AG09309 (cell line): ENCODE measurements at places on chromosomes 6 and 20.
A peak's percentile ranks its signal among the peaks of the same experiment; 100 is the strongest.

DNA sequence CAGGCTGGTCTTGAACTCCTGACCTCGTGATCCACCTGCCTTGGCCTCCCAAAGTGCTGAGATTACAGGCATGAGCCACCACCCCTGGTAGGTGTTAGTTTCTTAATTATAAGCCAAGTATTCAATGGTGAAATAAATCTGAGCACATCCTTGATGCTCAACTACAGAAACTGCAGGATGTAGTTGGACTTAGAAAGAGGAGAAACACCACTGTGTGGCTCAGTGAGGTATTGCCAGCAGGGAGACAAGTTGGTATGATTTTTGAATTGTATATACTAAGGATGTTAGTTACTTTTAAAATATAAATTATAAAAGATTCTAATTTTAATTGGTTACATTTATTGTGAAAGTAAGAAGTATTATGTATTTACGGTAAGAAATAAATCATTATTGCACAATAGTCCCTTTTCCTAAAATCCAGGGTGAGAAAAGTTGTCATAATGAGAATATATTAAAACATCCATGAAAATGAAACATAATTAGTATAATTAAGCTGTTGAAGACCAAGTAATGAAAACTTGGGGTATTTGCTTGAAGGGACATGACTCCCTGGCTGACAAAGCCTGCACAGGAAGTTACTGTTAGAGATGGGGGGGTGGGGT lies 17.6 kb downstream of the SLC18B1 start:
- peak; percentile 17 for DNase-seq

DNA sequence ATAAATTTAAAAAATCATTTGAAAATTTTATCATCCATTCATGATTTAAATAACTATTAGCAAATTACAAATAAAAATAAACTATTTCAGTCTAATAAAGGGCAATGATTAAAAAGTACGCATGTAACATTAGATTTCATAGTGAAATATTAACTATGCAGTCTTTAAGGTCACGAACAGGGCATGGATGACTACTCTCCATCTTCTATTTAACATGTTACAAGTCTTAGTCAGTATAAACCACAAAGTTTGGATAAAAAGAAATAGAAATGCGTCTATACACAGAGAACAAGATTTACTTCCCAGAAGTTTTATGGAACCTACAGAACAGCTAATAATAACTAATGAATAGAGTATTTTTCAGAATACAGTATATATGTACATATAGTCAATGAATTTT lies 1016.0 kb downstream of the EYS start:
- no peak for DNase-seq

- no peak for DNase-seq
Observed at GRCh38 chr6:17483391-17484016, 90.1 kb downstream of the CAP2 start.

GRCh38 chr6:143110996-143111395 lies 50.3 kb downstream of the AIG1 start:
- DNase-seq: no peak

DNA sequence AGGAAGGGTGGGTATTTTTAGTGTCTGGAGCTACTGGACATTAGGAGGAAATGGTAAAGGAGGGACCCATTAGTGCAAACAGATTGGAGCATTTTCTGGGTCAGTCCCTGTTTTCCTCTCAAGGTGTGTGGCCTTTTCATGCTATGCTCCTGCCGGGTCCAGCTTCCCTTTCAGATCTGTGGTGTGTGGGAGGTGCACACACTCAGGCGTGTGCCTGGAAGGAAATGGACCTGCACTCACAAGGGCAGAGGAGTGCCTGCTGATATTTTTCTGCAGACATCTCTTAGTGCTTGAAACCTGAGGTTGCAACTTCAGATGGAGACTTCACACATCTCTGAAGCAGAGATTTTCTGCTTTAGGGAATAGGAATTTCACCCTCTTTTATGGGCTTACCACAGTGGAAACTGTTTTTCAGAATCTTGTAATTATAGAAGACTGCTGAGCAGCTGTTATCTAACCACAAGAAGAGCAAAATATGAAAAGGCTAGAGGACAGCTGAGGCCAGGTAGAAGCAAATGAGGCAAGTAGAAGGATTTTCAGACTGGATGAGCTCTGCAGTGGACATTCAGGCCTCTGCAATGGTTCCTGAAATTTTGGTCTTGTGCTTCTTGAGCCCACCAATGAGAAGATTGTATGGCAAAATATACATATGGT lies 764.3 kb downstream of the QKI start:
- no peak for DNase-seq

DNA sequence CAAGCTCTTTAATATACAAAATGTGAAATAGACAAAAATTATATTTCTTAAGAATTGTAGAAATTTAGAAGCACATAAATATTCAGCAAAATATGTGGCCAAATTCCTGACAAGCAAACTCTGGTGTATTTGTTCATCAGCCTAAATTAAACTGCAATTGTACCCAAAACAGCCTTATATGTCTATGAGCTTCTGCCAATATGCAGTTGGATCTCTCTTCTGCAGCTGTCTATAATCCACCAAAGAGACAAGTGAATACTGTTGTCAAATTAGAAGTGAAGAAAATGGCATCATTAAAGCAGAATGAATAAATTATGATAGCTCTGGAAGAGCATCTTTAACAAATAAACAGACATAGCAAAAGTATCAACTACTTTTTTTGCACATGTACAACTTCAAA lies 755.7 kb downstream of the GRIK2 start:
- DNase-seq: no peak

DNA sequence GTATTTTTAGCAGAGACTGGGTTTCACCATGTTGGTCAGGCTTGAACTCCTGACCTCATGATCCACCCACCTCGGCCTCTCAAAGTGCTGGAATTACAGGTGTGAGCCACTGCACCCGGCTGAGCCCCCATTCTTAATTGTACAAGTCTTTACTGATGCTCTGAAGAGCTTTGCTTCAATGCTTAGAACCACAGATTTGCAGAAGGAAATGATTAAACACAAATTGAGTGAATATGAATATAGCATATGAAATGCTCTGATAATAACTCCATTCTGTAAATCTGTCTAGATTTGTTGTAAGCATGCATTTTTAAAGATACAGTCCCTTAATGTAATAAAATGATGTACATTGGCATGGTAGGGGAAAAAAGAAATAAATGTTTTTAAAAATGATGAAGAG lies 4.3 kb upstream of the MCM3 start:
- DNase-seq: no peak

GRCh38 chr20:17562804-17563305 lies 7.0 kb upstream of the DSTN start:
- DNase-seq: peak; percentile 76

GRCh38 chr6:79072640-79073181 lies 5.3 kb downstream of the PHIP start:
- no peak for DNase-seq
